ENCODE measurements at places on chromosomes 1 and 21. TPM values are rescaled to one million over a fixed set of nuclear protein-coding genes. Genes with fewer than 3 reads are reported as not detected.

TOMM20 gene
- total RNA-seq = 74.4 TPM

HSD11B1 gene
- 21.6 TPM for total RNA-seq

TMEM53 gene
- total RNA-seq = 6.4 TPM

UTS2 gene
- not detected for total RNA-seq

VSIG8 gene
- total RNA-seq = not detected

PRR9 gene
- total RNA-seq = not detected

RGS8 gene
- total RNA-seq = not detected

RHOU gene
- 2.9 TPM for total RNA-seq

OTUD3 gene
- total RNA-seq = 13.4 TPM

JAM2 gene
- total RNA-seq = under 0.01 TPM

CADM3 gene
- not detected for total RNA-seq

LCE6A gene
- total RNA-seq = not detected

ZNF670 gene
- total RNA-seq = 4.3 TPM

POU3F1 gene
- total RNA-seq = under 0.01 TPM

SPATA45 gene
- 0.43 TPM for total RNA-seq

PEX10 gene
- 28.9 TPM for total RNA-seq

TPTE gene
- 0.43 TPM for total RNA-seq

ADARB1 gene
- total RNA-seq = 14.5 TPM

OR14A16 gene
- total RNA-seq = not detected

PLXNA2 gene
- total RNA-seq = 1.9 TPM

MXRA8 gene
- total RNA-seq = 249 TPM

PCNT gene
- total RNA-seq = 21.6 TPM

SPRR1A gene
- total RNA-seq = not detected

PGLYRP3 gene
- total RNA-seq = not detected

Data from fibroblast of villous mesenchyme (primary cell).